ENCODE measurements at places on chromosomes 5 and 9.

DNA sequence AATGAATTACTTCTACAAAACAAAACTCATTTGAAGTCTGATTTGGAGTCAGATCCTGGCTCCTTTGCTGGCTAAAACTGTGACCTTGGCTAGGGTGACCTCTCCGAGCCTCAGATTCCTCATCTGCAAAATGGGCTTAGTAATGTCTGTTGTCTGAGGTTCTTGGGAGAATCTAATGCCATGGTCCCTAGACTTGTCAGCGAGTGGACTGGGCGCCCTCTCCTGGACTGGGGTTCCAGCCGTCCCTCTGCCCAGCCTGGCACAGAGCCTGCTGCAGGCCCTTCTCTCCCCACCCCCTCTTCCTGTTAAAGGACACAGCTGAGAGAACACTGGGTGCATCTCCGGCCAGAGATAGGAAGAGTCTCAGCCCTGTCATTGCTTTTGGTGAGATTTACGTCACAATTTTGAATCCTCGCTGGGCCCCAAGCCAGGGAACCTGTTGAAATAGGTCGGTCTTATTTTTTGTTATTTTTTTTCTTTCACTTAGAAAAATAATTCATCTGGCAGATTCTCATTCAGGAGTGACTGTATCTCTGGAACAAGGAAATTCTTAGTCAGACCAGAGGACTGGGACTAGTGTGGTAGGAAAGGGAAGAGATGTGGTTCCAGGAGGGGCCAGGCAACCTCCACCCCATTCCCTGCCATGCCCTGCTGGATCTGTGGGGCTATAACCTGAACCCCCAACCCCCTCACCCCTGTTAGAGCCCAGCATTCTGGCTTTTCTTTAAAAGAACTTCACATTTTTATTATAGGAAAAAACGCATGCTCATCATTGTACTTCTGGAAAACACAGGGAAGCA is 48.2 kb upstream of the RPL26L1 start:
- peak; percentile 92 for DNase-seq

GRCh38 chr5:948472-949274 is 56.0 kb downstream of the TRIP13 start:
- DNase-seq: no peak

DNA sequence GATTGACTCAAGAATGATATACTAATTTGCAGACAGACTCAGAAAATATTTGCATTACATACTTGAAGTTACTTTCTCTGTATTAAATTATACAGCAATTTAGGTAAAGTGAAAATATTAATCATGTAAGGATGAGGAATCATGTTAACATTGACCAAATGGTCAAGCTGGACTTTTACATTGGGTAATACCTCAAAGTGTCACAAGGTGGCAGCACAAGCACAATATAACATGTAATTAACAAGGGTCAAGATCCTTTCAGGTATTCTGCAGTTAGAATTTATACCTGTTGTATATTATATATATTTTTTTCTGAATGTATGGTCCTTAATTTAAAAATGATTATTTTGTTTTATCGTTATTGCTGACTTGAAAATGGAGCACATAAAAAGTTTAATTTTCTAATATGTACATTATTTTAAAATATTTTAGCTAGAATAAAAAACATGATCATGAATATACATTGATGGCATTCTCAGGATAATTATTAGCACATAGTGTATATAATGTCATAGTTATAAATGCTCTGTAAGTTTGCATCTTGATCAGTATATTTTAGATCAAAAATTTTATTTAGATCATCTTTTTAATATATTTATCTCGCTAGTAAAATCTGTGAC is 8.6 kb downstream of the HAPLN1 start:
- peak; percentile 45 for DNase-seq

- no peak for DNase-seq
These were observed 516.5 kb downstream of the KIF4B start for GRCh38 chr5:155530046-155530445.

GRCh38 chr9:137302449-137303150 is 529 bp upstream of the NRARP start:
- DNase-seq: peak; percentile 65

DNA sequence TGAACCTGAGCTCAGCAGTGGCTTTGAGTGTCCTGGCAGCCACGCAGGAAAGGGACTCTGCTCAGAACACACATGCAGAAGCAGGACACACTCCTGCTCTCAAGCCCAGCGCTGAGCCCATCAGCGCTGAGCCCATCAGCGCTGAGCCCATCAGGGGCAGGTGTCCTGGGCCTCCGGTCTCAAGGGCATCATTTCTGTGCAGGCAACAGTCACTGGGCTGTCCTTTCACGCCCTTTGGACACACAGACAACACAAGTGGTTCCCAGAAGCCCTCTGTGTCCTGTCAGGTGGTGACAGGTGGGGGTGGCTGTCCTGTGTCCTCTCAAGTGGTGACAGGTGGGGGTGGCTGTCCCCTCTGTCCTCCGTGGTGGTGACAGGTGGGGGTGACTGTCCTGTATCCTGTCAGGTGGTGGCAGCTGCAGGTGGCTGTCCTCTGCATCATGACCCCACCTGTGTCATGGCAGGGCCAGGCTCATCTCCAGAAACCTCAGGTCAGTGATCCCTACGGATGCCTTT is 39.0 kb upstream of the CLPTM1L start:
- DNase-seq: no peak

DNA sequence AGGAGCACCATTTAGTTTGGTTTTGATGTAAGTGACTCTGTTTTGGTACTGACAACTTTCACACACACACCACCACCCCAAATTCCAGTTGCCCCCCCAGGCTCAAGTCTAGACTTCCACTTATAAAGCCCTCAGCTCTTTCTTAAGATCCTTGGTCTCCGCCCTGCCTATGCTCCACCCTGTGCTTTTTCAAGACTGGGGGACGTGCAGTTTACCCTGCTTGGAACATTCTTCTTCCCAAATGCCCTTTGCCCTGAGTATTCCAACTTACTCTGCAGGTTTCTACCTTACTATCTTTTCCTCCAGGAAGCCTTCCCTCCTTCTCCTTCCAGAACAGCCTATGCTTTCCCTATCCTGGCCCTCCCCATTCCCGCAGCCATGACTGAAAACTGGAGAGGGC is 1.5 kb upstream of the TRIM14 start:
- no peak for DNase-seq

DNA sequence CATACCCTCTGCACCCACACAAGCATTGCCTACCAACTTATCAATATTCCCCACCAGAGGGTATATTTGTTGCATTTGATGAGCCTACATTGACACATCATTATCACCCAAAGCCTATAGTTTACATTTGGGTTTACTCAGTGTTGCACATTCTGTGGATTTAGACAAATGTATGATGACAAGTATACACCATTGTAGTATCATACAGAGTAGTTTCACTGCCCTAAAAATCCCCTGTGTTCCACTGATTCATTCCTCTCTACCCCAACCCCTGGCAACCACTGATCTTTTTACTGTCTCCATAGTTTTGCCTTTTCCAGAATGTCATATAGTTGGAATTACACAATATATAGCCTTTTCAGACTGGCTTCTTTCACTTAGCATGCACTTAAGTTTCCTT is 85.7 kb upstream of the CPLX2 start:
- no peak for DNase-seq
